ENCODE measurements at places on chromosomes 2 and 18. TPM values are rescaled to one million over a fixed set of nuclear protein-coding genes. Genes with fewer than 3 reads are reported as not detected.

DNA sequence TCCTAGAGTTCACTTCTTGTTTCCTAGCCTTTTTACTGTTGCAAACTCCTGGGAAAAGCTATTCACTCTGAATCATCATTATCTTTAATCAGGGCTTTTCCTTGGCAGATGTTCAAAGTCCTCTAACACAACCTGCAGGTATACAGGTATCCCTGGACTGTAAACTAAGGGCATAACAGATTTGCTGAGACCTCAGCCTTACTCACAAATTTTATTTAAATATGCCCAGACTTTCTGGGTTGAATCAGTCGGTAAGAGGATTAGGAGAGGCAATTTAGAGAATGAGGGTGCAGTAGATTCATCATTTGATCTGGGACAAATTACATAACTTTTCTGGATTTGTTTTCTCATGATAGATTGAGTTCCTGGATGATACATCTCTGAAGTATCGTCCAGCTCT lies 217.8 kb upstream of the STON1 start:
- H3K27me3 ChIP-seq, result no peaks in the 10 kb centered on the region
- DNase-seq, result no peak
- peak overlapping the region; percentile 23 for H3K27ac ChIP-seq
- peaks cover 32% of the 10 kb centered on the region for H3K36me3 ChIP-seq
- H3K4me1 ChIP-seq, result peaks cover 15% of the 10 kb centered on the region
- H3K4me3 ChIP-seq, result no peak overlapping the region

The CYP26B1 gene
- not detected for total RNA-seq

- H3K36me3 ChIP-seq, result no peaks in the 10 kb centered on the region
- peaks cover 2% of the 10 kb centered on the region for H3K4me1 ChIP-seq
- no peaks in the 10 kb centered on the region for H3K27me3 ChIP-seq
- no peak for DNase-seq
- H3K4me3 ChIP-seq, result no peak overlapping the region
These were observed 39.4 kb downstream of the MYOM1 start for GRCh38 chr18:3180325-3180724.

The TUBA3E gene
- total RNA-seq, result not detected

DNA sequence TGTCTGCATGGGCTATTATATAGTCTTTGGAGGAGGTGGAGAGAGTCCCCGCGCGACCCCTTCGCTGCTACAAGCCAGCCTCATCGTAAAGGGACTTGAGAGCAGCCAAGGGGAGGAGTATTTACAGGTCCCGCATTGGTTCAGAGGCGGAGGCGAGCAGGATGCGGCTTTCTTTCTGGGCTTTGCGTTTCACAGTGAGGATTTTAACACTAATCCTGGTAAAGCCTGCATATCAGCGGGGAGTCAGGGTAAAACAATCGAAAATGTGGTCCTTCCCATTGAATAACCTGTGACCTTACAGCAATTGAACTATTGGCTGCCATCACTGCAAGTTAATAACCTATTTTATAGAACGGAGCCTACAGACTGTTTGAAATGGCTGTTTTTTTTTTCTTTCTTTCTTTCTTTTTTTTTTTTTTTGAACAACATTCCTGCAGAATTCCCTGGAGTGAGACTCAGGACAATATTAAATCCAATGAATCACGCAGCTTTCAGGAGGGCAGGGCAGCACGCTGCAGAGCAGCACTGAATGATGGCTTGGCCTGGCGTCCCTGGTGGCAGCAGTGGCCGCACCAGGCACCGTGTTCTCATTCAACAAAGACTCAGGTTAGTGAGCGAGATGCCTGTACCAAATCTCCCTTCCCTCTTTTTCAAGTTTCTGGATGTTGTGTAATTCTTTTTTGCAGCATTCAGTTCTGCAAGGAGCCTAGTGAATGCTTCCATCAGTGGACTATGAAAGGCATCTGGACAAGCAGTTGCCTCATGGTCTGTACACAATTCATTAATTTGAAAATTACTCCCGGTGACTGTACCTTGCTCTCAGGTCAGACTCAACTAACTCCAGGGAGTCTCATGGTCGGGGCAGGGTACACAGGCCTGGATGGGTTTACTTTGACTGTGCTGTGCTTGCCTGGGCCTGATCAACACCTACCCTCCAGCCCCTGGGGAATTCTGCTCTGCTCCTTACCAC lies 19.8 kb downstream of the SMIM21 start:
- H3K4me3 ChIP-seq, result no peak overlapping the region
- H3K36me3 ChIP-seq, result no peaks in the 10 kb centered on the region
- DNase-seq, result no peak

GRCh38 chr2:27889774-27890145 lies 427 bp downstream of the RBKS start:
- H3K4me1 ChIP-seq, result peaks cover 52% of the 10 kb centered on the region
- H3K4me3 ChIP-seq, result peak overlapping the region; percentile 90
- DNase-seq, result no peak
- H3K27me3 ChIP-seq, result peaks cover 4% of the 10 kb centered on the region
- peaks cover 26% of the 10 kb centered on the region for H3K36me3 ChIP-seq

DNA sequence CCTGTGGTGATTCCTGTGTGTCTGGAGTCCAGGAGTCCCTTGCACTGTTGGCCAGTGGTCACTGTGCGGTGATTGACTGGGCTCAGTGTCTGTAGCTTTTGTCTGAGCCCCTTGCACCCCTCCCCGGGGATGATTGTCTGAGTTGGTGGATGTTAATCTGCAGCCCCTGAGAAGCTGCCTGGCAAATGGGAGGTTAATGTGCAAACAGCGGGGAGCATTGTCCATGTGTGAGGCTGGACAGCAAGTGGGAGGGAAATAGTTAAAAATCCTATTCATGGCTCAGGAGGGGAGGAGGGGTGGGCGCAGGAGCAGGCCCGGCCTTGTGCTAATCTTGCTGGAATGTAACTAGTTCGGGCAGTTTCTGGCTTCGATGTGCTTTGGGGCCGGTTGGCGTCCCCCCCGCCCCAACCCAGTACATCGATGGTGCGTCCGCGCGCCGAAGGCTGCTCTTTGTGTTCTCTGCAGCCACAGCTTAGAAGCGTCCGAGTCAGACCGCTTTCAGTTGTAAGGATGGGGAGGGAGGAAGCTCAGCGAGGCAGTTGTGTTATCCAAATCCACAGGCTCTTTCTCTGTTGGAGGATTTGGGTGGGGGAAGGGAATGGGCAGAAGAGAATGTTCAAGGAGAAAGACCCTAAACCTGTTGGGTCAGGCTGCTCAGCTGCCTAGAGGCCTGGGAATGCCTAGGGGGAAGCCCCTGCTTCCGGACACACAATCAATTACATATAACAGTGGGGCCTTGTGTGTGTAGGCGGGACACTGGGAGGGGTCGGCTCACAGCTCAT lies 71.8 kb downstream of the TGOLN2 start:
- H3K4me1 ChIP-seq, result peaks cover 3% of the 10 kb centered on the region
- H3K36me3 ChIP-seq, result no peaks in the 10 kb centered on the region
- no peak overlapping the region for H3K4me3 ChIP-seq
- H3K27me3 ChIP-seq, result no peaks in the 10 kb centered on the region
- H3K27ac ChIP-seq, result no peak overlapping the region

- H3K4me3 ChIP-seq, result no peak overlapping the region
- H3K27me3 ChIP-seq, result peaks cover 5% of the 10 kb centered on the region
- H3K36me3 ChIP-seq, result no peaks in the 10 kb centered on the region
- no peak overlapping the region for H3K27ac ChIP-seq
- H3K4me1 ChIP-seq, result no peaks in the 10 kb centered on the region
These were observed 51.0 kb upstream of the ABCA12 start for GRCh38 chr2:215189393-215189792.

- no peak overlapping the region for H3K4me3 ChIP-seq
- no peaks in the 10 kb centered on the region for H3K36me3 ChIP-seq
- H3K27ac ChIP-seq, result no peak overlapping the region
- H3K4me1 ChIP-seq, result peaks cover 7% of the 10 kb centered on the region
- H3K27me3 ChIP-seq, result peaks cover 5% of the 10 kb centered on the region
These were observed 172.7 kb downstream of the SETBP1 start for GRCh38 chr18:44853430-44853829.

- peaks cover 40% of the 10 kb centered on the region for H3K4me1 ChIP-seq
- H3K36me3 ChIP-seq, result peaks cover 34% of the 10 kb centered on the region
- H3K4me3 ChIP-seq, result no peak overlapping the region
- no peak for DNase-seq
- H3K27me3 ChIP-seq, result no peaks in the 10 kb centered on the region
- no peak overlapping the region for H3K27ac ChIP-seq
These were observed 8.8 kb downstream of the PPM1G start for GRCh38 chr2:27400348-27401135.

DNA sequence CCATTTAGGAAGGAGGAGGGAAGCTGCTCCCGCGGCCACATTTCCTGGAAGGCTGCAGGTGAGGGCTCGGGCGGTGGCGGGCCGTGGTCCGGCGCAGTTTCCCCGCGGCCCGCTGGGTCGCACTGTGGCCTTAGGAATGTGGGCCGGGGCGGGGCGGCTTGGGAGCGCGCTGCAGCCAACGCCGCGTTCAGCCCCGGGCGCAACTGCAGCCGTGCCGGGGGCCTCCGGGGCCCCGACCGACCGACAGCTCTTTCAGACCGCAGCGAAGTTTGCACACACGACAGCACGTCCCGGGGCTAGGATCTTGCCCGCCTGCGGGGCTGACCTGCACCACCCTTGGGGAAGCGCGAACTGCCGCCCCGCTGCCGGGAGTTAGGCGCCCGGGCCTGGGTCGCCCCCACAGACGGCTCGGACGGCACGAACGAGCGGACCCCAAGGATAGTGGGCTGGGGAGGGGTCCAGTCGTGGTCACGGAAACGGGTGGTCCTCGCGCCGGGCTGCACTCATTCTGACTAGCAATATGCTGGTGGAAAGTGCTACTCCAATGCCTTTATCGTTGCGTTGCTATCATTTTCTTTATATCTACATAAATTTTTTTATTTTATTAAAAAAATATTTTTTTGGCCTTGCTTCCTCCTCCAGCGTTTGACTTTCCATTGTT lies 69.9 kb upstream of the DLX2 start:
- H3K27ac ChIP-seq, result no peak overlapping the region
- H3K27me3 ChIP-seq, result peaks cover 6% of the 10 kb centered on the region
- H3K36me3 ChIP-seq, result no peaks in the 10 kb centered on the region
- DNase-seq, result peak; percentile 70

The SIX2 gene
- not detected for total RNA-seq

DNA sequence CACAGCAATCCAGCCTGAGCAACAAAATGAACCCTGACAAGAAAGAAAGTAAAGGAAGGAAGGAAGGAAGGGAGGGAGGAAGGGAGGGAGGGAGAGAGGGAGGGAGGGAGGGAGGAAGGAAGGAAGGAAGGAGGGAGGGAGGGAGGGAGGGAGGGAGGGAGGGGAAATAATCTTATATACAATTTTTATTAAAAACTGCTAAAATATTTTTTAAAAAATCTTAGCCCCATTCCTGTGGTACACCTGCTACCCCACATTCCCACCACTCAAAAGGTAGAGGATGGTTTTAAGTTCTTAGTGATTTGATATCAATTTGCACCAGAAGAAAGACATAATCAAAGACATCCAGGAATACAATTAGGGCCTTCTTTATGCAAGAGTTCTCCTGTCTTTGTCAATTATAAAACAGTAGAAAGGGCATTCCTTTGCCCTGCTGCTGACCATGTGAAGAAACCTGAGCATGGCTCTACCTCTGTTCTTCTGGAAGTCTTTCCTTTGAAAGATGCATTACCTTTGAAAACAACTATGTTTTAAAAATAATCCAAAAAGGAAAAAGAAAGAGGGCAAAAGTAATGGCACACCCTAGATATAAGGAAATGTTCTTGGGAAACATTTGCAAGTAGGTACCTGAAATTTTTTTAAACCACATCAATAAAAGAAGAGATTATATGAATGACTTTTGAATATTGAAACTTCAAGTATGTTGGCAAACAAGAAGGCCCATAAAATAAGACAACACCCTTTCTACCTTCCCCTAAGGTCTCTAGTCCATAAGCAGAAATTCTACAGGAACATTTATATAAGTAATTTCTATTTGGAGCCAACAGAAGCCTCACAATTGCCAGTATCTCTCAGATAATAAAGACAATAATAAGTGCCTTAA lies 33.7 kb upstream of the ACVR2A start:
- H3K4me3 ChIP-seq, result no peak overlapping the region
- H3K27me3 ChIP-seq, result peaks cover 4% of the 10 kb centered on the region
- DNase-seq, result no peak
- no peaks in the 10 kb centered on the region for H3K36me3 ChIP-seq
- no peaks in the 10 kb centered on the region for H3K4me1 ChIP-seq
- no peak overlapping the region for H3K27ac ChIP-seq

DNA sequence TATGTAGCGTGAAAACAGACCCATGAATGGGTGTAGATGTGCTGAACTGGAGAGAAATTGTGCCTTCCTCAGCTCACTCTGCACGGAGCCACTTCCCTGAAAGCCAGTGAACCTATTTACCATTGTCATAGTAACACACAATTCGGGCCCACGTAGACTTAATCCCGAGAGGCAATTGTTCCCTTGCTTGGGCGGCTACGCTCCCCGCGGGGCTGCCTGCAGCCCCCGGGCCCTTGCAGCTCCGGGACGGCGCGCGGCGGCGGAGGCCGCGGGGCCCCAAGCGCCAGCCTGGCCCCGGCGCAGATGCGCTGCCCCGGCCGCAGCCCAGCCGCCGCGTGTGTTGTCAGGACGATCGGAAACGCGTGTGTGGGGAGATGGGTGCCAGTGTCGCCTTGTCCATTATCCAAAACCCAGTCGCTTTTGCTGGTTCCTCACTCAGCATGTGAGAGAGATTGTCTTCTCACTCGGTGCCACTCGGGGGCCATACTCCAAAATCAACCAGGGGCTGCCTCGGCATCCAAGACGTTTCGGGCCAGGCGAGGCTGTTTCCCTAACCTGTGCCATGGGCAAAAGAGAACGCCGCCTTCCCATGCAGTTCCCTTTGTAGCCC lies 17.9 kb upstream of the LRRTM1 start:
- peaks cover 7% of the 10 kb centered on the region for H3K27me3 ChIP-seq
- H3K4me3 ChIP-seq, result no peak overlapping the region
- H3K36me3 ChIP-seq, result no peaks in the 10 kb centered on the region
- DNase-seq, result no peak

- no peaks in the 10 kb centered on the region for H3K36me3 ChIP-seq
- no peaks in the 10 kb centered on the region for H3K4me1 ChIP-seq
- DNase-seq, result no peak
- H3K27me3 ChIP-seq, result no peaks in the 10 kb centered on the region
- H3K27ac ChIP-seq, result no peak overlapping the region
These were observed 1087.9 kb downstream of the CBLN2 start for GRCh38 chr18:71456206-71456605.

GRCh38 chr2:239391286-239392071 lies 9.3 kb downstream of the HDAC4 start:
- H3K4me1 ChIP-seq, result peaks cover 12% of the 10 kb centered on the region
- H3K27ac ChIP-seq, result no peak overlapping the region
- H3K4me3 ChIP-seq, result no peak overlapping the region
- DNase-seq, result no peak
- H3K27me3 ChIP-seq, result no peaks in the 10 kb centered on the region

The ZNF24 gene
- 42.7 TPM for total RNA-seq

The BMP10 gene
- not detected for total RNA-seq

DNA sequence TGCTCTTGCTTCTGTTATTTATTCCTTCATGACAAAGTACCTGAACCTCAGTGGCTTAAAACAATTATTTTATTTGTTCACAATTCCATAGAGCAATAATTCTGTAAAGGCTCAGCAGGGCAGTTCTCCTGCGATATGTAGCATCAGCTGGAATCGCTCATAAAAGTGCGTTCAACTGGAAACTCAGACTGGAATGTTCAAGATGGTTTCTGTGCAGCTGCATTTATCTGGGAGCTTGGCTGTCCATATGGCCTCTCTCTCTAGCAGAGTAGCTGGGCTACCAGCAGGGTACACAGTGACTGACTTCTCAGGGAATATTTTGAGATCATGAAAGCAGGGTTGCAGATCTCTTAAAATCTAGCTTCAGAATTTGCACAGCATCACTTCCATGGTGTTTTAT lies 13.5 kb downstream of the CCDC121 start:
- H3K27ac ChIP-seq, result no peak overlapping the region
- H3K4me3 ChIP-seq, result no peak overlapping the region
- no peaks in the 10 kb centered on the region for H3K27me3 ChIP-seq
- H3K36me3 ChIP-seq, result peaks cover 38% of the 10 kb centered on the region
